ENCODE measurements at places on chromosomes 1 and 21.

GRCh38 chr21:31358158-31358557 is 14.1 kb upstream of the TIAM1 start:
- DNase-seq = no peak

DNA sequence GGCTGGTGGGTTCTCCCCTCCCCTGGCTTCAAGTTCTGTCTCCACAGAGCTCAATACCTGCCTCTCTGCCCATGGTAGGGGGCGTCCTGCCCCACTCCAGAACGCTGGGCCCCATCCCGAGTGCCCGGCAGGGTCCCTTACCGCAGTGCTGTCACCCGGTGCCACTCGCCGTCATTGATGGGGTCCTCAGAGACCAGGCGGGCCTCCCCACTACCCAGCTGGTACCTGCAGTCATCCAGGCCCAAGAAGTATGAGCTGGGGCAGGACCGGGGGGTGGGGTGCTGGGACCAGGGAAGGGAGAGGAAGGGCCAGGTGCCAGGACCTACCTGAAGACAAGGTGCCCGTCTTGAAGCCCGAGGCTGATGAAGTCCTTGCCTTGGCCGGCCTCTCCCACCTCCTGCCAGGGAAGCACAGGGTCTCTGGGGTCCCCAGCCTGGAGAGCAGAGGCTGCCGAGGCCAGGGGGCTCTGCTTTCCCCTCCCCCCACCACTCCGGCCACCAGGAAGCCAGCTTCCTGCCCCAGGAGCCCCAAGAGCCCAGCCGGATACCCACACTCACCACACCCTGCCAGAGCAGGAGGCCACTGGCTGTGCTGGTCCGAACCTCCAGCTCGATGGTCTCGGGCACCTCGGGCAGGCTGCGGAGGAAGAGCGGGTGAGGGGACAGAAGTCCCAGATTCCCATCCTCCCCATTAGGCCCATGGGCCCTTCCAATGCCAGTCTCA is 12.1 kb downstream of the LDLRAD2 start:
- no peak for DNase-seq

GRCh38 chr1:243848858-243849420 is 1.1 kb downstream of the AKT3 start:
- DNase-seq = peak; percentile 25

GRCh38 chr1:8578132-8578877 is 239.1 kb downstream of the RERE start:
- no peak for DNase-seq

GRCh38 chr1:184044603-184045376 is 6.7 kb upstream of the TSEN15 start:
- DNase-seq = no peak

DNA sequence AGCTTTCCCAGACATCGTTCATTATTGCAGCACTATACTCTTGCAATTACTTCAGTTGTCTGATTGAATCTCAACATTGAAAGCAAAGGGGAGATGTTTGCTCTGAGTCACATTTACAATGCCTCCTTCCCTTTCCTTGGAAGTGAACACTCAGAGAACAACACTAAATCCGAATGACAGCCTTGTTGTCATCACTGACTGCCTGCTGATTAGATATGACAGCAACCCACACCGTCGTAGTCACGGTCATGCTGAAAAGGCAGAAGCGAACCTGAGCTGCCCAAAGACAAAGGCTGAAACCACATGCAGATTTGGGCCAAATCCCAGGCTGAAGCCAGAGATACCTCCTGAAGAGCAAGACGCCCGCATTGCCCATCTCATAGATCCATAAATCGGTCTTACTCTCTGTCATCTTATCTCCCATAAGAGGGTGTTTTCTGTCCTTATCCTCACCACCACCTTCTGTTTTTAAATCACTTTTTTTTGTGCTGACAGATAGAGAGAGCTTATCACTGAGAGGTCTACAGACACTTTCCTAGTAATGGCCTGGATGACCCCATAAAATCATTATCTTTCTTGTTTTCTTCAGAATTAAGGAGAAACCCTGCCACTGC is 47.5 kb downstream of the TMCO4 start:
- no peak for DNase-seq

- no peak for DNase-seq
Measured at GRCh38 chr1:89826594-89826993, 5.8 kb downstream of the LRRC8D start.

DNA sequence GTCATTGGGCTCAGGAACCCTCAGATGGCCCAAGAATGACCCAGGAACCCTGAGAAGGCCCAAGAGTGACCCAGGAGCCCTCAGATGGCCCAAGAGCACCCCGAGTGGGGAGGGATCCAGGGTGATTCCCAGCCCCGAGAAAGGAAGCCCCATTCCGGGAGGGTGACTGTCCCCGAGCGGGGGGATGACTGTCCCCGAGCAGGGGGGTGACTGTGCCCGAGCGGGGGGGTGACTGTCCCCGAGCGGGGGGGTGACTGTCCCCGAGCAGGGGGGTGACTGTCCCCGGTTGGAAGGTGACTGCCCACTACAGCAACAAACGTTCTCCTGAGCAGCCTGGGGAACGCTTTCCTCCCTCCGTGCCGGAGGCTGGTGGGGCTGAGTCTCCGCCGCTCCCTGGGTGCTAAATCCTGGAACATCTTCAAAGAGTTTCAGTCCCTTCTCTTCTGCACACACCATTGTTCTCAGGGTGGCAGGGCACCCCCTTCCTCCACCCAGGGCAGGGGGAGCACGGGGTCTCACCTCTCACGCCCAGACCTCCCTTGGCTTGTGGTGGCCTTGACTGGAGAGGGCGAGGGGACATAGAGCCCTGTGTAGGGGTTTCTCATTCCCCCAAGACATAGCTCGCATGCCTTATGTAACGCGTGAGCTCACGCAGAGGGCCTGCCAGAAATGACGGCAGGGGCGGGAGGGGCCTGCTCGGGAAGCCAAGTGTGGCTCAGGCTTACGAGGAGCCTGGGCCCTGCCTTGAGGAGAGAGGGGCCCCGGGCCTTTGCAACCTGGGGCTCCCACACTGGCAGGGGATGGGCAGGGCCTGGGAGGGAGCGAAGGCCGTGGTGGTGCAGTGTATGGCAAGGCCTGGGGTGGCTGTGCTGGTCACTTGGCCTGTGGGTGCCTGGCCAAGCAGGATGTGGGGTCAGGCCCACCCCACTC is 14.3 kb upstream of the SKI start:
- DNase-seq = no peak

GRCh38 chr1:41851589-41851988 is 67.1 kb downstream of the HIVEP3 start:
- no peak for DNase-seq

DNA sequence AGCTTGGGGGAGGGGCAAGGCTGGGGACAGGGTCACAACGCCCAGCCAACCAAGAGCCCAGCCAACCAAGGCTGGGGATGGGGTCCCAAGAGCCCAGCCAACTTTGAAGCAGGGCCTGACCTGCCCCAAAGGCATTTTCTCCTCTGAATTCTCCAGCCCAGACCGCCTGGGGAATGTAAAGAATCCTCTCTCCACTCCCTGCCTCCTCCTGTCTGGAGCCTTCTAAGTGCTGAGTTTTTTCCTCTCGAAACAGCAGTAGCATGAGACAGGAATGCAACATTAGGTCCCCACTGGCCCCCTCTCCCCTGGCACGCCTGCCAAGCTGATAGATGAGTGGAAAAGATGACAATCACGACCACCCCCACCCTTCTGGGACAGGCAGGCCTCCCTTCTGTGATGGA is 17.0 kb downstream of the C1orf198 start:
- DNase-seq = no peak
